Bronchial epithelial cell (primary cell): ENCODE measurements at places on chromosomes 16 and 17. TPM values are rescaled to one million over a fixed set of nuclear protein-coding genes. Genes with fewer than 3 reads are reported as not detected.

DNA sequence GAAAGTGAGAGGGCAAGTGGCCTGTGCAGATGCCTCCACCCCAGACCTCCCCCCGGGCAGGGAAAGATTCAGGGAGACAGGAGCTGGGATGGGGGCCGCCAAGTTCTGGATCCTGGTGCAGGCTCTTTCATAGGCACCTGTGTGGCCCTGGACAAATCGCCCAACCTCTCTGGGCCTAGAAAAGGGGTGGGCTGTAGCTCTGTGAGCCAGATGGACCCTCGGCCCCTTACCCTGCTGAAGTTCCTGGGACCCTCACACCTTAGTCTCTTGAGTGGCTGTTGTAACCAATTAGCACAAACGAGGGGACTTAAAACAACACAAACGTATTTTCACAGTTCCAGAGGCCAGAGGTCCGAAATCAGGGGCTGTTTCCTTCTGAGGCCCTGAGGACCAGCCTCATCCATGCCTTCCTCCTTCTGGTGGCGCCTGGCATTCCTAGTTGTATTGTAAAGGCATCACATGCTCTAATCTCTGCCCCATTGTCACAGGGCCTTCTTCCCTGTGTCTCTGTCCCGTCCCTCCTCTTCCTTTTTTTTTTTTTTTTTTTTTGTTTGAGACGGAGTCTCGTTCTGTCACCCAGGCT lies 352.6 kb downstream of the SEC14L1 start:
- DNase-seq, result no peak

Gene MEIOB
- total RNA-seq, result 0.26 TPM in 1 of 2 replicates, not detected in the other

Gene ITGB3
- 0.26 and 0.51 TPM in 2 replicates for total RNA-seq

Gene MRC2
- 9.2 and 19.6 TPM in 2 replicates for total RNA-seq

DNA sequence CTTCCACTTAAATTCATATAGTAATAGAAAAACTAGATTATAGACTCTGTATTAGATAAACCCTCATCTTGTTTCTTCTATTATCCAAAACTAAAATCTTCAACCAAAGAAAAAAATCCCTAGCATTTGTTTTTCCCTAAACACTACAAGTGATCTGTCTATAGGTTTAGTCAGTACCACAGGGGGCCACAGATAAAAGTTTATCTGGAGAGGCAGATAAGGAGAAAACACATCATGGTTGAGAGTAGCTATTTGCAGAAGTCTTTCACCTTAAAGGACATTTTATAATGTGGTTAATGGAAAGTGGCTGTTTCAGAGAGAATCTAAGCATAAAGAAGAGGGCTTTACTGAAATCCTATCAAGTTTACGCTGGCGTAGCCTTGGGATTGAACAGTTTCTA lies 160.1 kb downstream of the CDK5R1 start:
- DNase-seq, result no peak
